ENCODE measurements at places on chromosomes 12 and 14.

DNA sequence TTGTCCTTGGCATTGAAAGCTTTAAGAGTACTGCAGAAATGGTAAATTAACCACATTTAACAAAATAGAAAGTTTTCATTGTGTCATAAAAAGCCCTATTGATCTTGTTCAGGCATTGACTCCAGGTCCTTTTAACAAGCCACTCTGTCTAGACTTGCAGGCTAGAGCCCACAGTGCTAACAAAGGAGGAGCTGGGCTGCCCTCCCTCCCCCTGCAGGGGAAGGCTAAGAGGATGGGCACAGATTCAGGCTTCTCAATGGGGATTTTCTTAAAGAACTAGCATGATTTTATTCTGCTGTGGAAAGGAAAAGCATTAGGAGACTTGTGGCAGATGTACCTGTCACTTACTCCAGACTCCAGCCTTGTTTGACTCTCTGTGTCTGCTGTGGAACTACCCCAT lies 463.6 kb downstream of the NRXN3 start:
- DNase-seq, result no peak

GRCh38 chr12:124639122-124639806 lies 71.9 kb upstream of the NCOR2 start:
- DNase-seq, result no peak

DNA sequence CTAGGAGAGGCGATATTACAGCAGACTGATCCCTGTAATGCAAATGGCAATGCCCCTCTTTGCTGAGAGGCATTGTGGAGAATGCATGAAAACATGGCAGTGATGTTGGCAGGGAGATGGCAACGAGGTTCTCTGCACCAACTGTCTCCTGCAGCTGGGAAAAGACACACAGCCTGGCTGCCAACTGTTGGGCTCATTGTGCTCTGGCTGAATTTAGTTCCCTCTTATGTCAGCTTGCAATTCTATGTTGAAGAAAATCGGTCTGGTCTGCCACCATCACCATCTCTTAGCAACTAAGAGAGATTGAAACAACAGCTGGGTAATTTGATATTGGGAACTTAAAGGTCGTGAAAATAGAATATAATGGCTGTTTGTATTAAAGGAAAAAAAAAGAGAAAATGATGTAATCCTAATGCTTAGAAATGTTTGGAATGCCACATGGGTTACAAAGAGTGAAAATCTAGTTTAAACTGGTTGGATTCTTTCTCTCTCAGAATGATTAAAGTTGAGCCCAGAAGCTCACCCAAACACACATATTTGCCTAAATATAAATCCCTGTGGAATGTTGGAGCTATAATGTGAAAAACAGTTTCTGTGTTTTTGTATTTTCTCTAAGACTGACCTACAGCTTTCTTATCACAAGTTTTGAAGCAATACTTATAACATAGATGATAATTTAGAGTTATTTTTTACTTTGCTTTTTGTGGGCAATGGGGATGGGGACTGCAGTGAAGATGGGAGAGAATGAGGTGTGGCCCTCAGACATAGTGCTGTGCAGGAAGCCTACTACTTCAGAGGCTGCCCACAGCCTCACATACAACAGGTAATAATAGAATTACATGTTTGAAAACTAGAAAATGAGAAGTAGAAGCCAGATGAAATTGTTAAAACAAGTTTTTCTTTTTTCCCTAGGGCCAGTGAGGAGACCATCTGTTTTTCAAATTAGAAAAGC lies 143.7 kb downstream of the AKAP6 start:
- no peak for DNase-seq

- DNase-seq, result peak; percentile 89
These were observed 30.9 kb upstream of the SELPLG start for GRCh38 chr12:108664338-108665258.

- DNase-seq, result no peak
These were observed 558 bp downstream of the TEX22 start for GRCh38 chr14:105398726-105399465.

GRCh38 chr14:105168496-105168978 lies at the start of gene JAG2:
TSS of gene JAG2 (minus strand) at chr14:105168776. CDS start at chr14:105168420, 356 bp downstream.
- peak; percentile 44 for DNase-seq

DNA sequence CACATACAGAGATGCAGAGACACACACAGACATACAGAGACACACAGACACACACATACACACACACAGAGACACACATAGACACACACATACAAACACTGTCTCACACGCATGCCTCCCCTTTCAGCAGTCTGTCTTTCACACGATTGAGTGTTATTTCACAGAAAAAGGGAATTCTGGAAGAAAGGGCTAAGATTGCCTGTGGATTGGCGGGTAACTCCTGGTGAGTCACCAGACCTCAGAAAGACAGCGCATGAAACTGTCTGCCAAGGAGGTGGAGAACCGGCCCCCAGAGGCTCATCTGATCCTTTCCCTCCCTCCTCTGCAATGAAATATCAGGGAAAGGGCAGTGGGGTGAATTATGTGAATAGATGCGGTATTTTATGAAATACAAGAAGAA lies 127.2 kb upstream of the GSC start:
- no peak for DNase-seq

- no peak for DNase-seq
These were observed 27.6 kb downstream of the BCL11B start for GRCh38 chr14:99244367-99244901.

DNA sequence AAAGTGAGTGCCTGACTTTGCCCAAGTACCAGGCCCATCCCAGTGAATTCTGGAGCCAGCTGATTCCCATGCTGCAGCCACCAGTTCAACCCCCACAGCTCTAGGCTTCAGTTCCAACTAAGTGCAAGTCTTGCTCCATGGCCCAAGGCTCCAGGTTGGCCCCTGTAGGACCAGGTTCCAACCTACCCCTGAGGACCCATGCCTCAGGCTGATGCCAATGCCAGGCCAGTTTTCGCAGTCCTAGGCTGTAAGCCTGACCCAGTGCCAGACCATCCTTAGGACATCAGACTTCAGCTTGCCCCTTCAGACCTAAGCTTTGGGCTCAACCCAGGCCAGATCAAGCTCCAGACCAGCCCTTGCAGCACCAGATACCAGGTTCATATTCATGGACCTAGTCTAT lies 352.6 kb downstream of the FSCB start:
- no peak for DNase-seq

DNA sequence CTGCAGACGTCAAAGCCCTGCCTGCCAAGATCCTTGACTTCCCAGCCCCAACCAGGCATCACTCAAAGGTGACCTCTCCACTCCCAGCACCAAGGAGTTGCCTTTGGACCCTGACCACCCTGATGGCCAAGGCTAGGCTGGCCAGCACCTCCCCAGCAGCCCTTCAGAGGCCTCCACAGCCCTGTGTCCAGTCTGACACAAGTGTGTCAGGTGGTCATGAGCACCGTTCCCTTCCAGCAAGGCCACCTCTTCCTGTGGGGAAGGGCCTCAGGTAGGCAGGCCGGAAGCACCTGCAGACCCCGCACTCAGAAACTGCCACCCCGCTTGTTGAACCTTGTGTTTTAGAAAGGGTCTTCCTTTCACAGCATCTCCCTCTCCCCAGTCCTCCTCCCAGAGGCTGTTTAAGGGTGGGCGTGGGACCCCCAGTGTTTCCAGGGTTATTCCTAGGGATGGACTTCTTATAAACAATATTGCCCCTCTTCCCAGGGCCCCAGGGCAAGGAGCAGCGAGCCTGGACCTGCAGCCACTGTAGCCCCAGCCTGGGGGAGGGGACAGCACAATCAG lies 13.2 kb upstream of the INF2 start:
- no peak for DNase-seq

DNA sequence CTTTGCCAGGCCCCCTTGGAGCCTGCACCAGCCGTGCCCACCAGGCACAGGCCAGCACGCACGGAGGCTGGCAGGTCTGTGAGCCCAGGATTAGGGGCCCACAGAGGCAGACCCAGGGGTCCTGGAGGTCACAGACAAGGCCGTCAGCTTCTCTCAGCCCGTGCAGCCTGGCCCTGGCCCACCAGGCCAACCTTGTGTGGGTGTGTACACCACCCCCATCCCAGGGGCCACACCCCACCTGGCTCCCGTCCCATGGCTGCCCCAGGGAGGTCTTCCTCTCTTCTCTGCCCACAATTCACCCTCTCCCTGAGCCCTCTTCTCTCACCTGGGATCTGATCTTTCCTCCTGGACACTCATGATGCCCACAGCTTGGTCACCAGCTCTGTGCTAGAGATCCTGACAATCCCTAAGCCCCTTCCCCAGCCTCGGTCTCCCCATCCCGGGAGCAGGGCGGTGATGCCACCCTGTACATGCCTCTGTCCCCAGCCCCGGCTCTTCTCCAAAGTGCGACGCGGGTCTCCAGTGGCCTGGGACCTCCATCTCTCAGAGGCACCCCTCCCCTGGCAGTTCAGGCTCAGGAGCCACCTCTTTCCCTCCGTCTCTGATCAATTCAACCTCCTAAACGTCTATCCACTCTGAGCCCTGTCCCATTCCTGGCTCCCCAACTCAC lies 31.1 kb upstream of the GPR132 start:
- DNase-seq, result no peak

DNA sequence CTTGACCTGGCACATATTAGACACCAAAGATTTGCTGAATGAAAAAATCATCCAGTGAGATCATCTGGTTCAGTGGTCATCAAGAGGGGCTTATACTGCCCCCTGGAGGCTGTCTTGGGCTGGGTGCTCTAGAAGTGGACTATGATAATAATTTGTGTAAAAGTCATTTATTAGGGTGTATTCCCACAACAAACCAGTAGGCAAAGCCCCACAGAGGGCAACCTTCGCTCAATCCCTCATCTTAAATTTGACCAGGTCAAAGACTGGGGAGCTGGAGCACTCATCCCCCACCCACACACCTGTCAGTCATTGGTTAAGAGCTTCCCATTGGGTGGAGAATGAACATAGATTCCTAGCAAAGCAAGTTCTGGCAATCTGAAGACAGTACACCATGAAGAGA lies 20.0 kb upstream of the FICD start:
- DNase-seq, result no peak

- DNase-seq, result no peak
These were observed 419.7 kb upstream of the PRICKLE1 start for GRCh38 chr12:43008953-43009845.

DNA sequence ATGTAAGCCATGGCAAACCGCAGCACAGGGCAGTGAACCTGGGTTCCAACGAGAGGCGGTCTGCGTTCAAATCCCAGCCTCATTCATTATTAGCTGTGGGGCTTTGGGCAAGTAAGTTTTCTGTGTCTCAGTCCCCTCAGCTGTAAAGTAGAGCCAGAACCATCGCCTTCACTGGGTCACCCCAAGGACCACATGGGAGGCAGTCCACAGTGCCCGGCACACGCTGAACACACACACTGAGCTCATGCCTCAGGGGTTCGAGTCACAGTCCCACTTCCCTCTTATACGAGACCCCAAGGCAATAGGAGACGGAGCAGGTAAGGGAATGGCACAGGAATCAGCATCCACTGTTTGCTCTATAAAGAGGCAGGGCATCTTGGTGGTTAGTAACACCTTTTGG lies 19.1 kb downstream of the LRTM2 start:
- DNase-seq, result no peak

DNA sequence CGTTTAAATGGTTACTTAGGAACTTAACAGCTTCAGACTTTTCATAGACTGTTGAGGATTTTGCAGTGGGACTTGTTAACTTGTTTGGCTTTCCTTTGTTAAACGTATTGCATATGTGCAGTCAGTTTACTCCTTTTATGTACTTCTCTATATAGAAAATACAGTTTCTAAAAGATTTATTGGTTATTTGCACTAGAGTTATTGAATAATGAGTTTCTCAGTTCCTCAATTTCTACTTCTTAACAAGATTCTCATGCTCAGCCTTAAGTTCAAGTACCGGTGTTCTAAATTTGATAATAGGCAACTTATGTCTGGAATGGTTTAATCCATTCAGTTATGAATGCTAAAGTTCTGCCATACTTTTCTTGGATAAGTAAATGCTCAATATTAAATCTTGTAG lies 919 bp downstream of the PSMA3 start:
- no peak for DNase-seq

- no peak for DNase-seq
These were observed 2.1 kb downstream of the TNS2 start for GRCh38 chr12:53051881-53052412.

DNA sequence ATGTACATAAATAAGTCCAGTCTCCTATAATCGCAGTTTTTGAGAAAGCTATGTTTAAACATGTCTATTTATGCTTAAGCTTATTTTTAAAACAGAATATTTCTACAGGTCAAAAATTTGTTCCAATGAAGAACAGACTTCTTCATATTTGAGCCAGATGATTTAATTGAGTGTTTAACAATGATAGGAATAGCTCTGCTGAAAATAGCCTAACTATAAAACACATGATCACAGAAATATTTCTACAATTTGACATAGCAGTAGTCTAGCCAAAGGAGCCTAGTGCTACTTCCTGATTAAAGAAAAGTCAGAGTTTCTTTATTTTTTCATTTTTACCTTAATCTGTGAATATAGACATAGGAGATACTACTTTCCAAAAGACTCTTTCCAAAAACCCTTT lies 29.4 kb downstream of the DCP1B start:
- DNase-seq, result no peak

- DNase-seq, result no peak
These were observed 223.9 kb upstream of the DAAM1 start for GRCh38 chr14:58964598-58964928.

DNA sequence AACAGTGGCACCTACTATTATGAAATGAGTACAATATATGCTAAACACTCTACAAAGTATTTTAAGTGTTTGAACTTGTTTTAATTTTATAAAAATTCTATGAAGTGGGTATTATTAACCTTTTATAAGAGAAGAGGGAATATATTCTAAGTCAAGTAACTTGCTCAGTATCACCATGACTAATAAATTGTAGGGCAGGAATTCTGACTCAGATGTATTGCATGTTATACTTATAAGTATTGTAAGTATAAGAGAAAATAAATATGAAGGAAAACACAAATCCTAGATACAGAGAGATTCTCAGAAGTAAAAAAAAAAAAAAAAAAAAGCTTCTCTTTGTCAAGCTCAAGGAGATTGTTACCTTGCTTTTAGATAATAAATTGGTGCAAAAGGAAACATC lies 893.2 kb downstream of the SLC16A7 start:
- DNase-seq, result no peak

GRCh38 chr12:19665121-19665900 lies 226.0 kb downstream of the AEBP2 start:
- no peak for DNase-seq

- peak; percentile 16 for DNase-seq
These were observed 136.5 kb upstream of the MYL2 start for GRCh38 chr12:111056618-111057521.

GRCh38 chr14:91870001-91870400 lies 2.7 kb upstream of the TC2N start:
- DNase-seq, result peak; percentile 66

- DNase-seq, result no peak
These were observed 30.9 kb downstream of the NT5DC3 start for GRCh38 chr12:103810111-103810510.

Data from T-helper 1 cell (primary cell).